Esophagus squamous epithelium (tissue), 5 donors: ENCODE measurements at places on chromosomes 7 and 10.

DNA sequence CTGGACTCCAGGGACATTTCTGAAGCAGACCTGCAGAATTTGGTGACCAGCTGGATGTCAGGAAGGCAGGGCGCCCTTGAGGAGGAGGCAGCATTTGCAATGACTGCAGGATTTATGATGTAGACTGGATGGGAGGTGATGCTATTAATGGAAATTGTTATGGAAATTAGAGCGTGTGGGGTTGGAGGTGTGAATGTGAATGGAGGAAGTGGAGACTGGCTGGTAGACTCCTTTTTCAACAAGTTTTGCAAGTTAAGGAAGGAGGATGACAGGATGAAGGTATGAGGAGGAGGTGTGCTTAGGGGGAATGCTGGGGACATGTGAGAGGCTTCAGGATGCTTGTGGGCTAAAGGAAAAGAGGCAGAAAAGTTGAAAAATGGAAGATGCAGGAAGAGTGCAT is 137.0 kb downstream of the TMEM178B start:
- no peak for DNase-seq

DNA sequence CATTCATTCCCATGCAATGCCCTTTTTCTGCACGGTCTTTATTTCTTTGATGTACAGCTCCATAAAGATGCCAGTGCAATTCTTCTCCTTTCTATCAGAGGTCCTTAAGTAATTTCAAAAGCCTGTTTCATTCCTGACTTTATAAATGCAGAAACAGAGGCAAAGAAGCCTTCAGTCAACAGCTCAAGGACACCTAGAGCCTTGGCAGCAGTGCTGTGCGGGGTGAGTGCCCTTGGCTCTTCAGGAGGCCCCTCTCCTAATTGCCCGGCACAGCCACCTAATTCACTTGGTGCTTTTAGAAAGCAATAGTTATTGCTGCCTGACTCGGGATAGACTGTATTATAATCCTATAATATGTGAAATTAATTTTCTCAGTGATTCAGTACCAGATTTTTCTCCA is 169.6 kb upstream of the KLF6 start:
- DNase-seq: no peak

GRCh38 chr7:19146699-19147098 is 1.5 kb upstream of the FERD3L start:
- DNase-seq: no peak

DNA sequence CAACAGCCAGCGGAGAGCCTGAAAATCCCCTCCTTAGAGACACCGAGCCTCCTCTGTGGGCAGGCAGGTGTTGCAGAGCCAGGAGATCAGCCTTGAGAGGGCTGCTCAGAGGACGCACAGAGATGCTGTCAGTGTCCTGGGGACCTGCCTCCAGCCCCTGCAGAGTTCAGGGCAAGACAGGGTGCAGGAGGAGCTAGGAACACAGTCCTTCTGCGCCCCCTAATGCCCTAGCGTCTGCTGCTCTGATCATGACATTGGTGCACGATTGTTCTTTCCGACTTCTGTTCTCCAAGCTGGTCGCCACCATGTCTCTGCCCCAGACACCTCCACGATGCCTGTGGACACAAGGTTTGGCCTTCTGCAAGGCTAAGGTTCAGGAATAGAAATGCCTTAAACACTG is 613.7 kb upstream of the MKI67 start:
- no peak for DNase-seq

DNA sequence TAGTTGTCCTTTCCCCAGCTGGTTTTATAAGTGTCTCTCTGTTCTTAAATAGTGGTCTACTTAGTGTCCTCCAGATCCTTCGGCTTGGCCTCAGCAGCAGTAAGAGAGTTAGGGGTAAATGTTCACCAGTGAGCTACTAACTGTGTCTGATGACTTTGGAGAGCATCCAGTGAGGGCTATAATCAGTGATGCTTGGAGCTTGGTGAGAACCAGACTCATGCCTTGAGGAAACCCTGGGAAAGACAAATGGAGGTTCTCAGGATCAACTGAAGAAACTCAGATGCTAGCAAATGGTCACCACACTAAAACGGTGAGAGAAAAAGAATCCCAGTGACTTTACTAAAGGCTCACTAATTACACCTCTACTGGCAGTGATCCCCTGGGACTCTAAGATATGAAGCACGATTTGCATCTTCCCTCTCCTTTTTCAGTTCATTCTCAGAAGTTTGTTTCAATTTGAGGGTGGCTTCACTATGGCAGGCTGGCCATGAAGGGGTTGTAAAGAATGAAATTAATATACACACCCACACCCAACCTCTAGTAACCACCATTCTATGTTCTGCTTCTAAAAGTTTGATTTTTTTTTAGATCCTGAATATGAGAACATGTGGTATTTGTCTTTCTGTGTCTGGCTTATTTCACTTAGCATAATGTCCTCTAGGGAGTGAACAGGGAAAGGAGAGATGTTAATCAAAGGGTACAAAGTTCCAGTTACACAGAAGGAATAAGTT is 177.9 kb downstream of the PDE1C start:
- DNase-seq: no peak

- no peak for DNase-seq
These were observed 20.9 kb downstream of the AQP1 start for GRCh38 chr7:30932562-30932961.

GRCh38 chr10:42972946-42973345 is 103.9 kb upstream of the RET start:
- DNase-seq: no peak

GRCh38 chr10:32731527-32731926 is 226.5 kb downstream of the ITGB1 start:
- no peak for DNase-seq

DNA sequence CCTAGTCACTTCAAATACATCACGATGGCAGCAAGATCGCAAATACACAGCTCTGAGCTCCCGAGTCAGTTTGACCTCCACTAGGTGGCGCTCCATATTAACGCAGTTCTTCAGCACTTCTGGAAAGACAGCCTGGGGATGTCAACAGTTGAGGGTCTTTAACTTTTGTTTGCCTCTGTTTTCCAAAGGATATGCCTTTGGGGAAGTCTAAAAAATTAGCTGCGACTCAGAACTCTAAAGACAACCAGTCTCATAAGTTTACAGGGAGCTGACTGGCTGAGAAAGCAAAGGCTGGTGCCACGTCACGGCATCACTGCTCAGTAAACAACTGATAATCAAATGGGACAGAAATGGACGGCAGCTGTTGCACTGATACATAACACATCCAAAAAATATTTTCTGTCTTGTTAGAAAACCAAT is 458.8 kb downstream of the SORCS1 start:
- no peak for DNase-seq

GRCh38 chr7:46993396-46993795 is 588.5 kb downstream of the TNS3 start:
- no peak for DNase-seq

- DNase-seq: no peak
These were observed 83.4 kb downstream of the VOPP1 start for GRCh38 chr7:55488804-55489340.

DNA sequence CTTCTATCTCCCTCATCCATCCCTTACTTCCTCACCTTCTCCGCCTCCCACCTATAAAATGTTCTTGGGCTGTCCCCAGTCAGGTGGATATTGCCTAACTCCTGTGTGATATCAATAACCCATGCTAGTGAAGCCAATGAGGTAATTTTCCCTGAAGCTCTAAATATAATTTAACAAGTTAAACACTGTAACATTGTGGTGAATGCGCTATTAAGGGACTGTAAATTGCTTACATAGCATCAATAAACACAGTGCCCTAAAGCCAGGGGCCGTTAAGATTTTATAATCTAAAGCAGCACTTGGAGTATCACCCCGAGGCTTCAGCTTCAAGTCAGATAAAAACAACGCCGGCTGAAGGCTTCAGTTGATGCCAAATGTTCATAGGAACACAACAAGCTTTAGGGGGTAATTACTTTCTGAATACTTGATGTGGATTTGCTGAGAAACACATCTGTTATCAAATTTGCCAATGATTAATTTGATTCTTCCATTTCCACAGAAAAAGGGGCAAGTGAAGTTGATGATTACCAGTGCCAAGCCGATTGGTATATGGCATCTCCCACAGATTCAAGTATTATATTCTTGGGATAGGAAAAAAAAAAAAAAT is 138.4 kb downstream of the CREB5 start:
- no peak for DNase-seq

DNA sequence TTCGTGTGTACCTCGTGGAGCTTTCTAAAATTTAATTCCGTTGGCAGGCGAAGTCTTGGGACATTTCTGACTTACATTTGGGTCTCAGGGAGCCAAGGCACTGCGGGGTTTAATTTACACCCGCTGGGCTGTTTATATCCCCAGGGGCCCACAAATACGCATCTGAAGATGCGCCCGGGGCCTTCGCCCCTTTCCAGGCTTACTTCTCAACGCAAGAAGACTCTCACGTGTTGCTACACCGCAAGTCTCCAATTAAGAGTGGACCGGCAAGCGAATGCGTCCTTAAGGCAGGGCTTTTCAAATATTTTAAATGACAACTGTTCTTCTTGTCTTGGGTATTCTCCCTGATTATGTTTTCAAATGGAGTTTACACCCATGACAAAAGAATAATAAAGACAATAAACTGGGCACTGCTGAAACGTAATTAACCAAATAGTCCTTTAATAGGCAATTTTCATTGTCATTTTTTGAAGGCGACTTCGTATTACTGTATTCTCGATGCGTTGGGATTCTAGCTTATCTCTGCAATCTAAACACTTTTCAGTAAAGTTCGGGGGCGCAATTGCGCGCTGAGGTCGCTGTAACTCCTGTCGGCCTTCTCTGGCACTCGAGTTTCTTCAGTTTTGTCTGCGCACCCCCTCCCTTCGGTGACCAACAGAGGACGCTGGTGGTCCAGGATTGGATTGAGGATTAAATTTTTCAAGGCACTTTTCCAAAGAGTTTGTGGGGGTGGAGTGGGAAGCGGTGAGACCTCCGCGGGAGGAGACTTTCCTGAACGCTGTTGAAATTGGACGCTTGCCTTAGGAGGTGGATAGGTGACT is 837 bp upstream of the IGFBP3 start:
- no peak for DNase-seq

DNA sequence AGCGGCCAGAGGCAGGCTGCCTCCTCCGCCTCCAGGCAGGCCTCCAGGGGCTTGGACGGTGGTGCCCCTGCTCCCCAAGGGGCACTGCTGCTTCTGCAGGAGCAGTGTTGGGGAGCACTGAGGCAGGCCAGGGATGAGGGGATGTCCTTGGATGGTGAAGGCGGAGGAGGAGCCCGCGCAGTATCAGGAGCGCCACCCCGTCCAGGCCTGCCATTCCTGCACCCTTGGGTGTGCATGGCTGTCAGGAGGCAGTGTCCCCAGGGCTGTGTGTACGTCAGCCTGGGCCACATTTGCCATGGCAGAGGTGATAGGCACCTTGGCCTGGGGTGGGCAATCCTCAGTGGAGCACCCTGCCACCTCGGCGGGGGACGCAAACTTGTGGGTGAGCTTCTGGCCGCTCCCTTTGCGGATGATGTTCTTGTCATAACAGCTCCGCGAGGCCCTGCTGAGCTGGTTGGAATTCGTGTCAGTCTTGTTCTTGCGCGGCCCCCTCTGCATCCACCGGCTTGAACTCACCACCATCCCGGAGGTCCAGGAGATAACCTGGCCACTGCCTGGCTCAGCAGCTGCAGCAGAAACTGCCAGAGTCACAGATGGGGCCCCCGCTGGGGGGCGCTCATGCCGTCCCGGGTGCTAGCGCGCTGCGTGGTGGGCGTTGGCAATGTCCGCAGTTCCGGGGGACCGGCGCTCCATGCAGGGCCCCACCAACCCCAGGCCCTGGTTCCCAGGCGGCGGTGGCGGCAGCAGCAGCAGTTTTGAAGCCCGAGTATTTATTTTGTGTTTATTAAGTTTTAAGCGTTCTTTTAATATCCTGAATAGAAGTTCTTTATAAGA is 182.3 kb upstream of the ADCY1 start:
- no peak for DNase-seq

DNA sequence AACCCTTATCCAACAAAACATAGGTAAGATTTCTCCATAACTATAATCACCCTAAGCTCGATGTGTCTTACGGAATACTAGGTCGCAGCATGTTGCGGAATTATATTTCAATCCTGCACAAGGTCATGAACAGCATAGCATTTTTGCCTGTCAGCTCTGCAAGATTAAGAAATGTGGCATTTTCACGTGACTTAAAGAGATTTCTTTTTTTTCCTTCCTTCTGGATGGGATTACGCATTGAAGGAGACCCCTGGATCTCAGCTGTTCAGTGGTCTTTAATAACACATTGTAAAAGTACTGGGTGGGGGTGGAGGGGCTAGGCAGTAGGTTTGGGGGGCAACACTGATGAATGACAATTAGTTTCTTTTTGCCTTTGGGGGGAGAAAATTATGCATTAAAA is 106.7 kb downstream of the CUBN start:
- no peak for DNase-seq

DNA sequence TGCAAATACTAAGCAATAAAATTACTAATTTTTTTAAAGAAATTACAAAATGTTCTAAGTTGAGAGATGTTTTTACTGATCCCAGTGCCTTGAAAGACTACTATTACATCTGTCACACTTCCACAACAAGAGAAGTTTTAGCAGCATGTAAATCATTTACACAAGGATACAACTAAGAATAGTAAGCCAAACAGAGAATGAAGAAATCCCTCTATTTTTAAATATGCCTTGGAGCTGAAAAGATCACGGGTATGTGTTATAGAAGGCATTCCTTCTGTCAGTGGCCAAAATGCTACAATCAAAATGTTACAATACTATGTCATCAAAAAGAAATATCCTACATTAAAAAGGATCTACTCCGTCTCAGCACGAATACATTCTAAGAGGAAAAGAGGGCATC is 52.6 kb downstream of the LARP4B start:
- DNase-seq: no peak

DNA sequence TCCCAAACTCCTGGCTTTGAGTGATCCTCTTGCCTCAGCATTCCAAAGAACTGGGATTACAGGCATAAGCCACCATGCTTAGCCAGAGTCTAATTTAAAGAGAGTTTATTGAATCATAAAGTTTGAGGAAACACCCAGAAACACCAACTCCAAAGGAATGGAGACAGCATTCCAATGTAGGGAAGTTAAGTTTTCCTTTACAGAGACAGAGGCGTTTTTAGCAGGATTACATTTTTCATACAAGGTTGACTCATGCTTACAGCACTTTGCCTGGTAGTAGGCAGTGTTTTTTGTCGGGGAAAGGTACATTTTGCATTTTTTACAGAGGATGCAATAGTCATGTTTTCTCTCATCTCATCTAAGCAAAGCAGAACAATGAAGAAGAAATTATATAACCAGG is 18.9 kb upstream of the OPN4 start:
- DNase-seq: no peak

GRCh38 chr7:127018889-127019288 is 233.9 kb downstream of the GRM8 start:
- no peak for DNase-seq

GRCh38 chr7:155544485-155544884 is 1.9 kb downstream of the CNPY1 start:
- DNase-seq: no peak

DNA sequence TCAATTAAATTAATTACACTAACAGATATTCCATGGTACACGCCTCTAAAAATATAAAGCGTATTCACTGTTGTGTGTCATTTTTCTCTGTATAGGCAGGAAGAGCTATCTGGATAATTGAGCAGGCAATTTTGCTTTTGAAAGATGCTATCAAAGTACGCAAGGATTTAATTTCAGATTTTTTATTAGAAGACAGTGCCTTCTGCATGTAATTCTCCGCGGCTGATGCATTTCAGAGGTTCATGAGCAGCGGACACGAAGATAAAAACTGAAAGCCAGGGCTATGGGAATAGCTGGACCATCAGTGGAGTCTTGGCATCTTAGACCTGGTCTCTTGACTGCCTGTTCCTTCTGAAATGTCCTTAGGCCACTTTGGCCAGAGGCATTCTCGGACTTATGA is 35.7 kb upstream of the SDK1 start:
- DNase-seq: no peak

GRCh38 chr10:127159648-127160245 is 36.6 kb downstream of the INSYN2A start:
- no peak for DNase-seq

GRCh38 chr7:142884286-142884640 is 1.3 kb downstream of the TRPV6 start:
- DNase-seq: no peak
